ENCODE measurements at places on chromosomes 3 and 15.

DNA sequence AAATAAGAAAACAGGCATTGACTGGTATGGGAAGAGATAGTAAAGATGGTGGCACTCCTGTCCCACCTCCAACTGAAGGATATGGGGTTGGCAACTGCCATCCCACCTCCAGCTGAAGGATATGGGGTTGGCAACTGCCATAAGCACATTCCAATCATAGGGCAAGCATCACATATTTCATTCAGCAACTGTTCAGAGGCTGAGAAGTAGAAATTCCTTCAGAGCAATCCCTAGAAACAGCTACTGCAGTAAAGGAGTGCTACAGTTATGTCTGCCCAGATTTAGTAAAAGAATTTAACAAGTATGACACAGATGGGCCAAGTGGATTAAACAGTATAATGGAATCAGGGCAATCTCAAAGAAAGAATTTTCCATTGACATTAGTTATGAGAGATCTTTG lies 156.8 kb downstream of the IMPG2 start:
- no peak for DNase-seq

GRCh38 chr3:168096210-168096652 lies 507 bp upstream of the GOLIM4 start:
- DNase-seq = no peak

- DNase-seq = peak; percentile 26
These were observed 593 bp downstream of the CIAO2A start for GRCh38 chr15:64092864-64093626.

DNA sequence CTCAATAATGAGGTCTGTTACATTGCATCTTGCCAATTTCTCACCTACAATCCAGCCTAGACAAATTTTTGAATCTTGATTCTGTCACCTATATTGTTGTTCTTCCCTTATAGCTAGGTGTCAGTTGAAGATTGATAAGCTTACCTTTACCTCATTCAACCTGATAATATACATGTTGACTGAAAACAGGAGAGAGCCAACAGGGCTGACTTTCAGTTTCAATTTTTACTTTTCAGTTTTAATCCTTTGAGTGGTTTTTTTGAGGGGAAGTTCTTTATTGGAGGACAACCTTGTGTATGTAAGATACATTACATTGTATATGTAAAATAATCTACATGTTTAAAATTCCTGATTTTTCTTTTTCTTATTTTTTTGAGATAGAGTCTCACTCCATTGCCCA lies 5.8 kb downstream of the ATP13A5 start:
- no peak for DNase-seq

- DNase-seq = no peak
These were observed 155.1 kb upstream of the LRRFIP2 start for GRCh38 chr3:37329465-37329864.

DNA sequence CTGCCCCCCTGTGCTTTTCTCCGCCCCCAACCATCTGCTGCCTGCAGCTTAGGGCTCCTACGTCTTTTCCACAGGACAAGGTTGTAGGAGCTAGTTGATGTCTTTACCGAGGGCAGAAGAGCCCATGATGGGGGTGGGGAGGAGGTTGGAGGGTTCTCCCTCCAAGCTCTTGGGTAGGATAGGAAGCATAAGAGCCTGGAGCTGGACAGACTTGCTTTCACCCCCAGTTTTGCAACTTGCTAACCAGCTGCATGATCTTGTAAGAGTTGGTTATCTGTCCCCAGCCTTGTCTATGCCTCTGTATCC lies 856 bp downstream of the ABCF3 start:
- DNase-seq = no peak

GRCh38 chr3:35745802-35746484 lies 106.6 kb downstream of the ARPP21 start:
- no peak for DNase-seq

DNA sequence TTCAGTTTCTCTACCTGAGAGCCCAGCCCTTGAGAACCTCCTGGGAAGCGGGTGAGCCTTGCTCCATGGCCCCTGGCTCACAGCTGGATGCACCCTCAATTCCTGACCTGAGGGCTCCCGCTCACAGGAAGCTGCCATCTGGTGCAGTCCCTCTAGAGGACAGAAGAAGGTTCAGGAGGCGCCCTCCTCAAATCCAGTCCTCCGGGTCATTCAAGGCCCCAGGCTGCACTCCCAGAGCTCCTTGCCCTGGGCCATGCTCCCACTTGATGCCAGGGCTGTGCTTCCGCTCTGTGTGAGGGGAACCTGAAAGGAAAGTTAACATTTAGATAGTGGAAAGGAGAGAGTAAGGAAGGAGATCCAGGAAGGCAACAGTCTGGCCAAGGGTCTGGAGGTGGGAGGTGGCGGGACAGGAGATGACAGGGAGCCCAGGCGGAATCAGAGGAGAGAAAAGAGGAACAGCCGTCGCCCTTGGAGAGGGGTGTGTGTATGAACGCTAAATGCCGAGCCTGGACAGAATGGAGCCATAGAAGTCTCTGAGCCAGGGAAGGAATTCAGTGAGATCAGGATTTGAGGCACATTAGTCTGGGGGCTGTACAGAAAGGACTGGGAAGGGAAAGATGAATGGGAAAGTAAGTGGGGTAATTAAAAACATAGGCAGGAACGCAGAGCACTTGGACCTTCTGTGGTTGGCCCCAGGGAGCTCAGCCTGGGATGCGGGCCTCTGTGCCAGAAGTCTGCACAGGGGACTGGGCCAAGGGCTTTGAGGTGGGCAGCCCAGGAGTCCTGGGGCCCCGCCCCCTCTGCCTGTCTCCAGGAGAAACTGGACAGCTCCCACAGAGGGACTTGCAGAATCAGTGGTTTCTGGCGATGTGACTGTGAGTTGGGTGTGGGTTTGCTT lies 26.1 kb downstream of the TBC1D21 start:
- no peak for DNase-seq

All from activated CD8-positive, alpha-beta memory T cell treated with anti-CD3 and anti-CD28 coated beads, Interleukin-2, amount 50 U/mL, for 4 hours (primary cell).